ENCODE measurements at places on chromosomes 1 and 21.

- no peak for DNase-seq
Observed at GRCh38 chr1:64654519-64655341, 90.1 kb upstream of the RAVER2 start.

GRCh38 chr1:147072482-147073432, 99.5 kb downstream of the PRKAB2 start:
- DNase-seq = peak; percentile 63

- no peak for DNase-seq
Observed at GRCh38 chr1:70667494-70668170, 256.6 kb downstream of the CTH start.

DNA sequence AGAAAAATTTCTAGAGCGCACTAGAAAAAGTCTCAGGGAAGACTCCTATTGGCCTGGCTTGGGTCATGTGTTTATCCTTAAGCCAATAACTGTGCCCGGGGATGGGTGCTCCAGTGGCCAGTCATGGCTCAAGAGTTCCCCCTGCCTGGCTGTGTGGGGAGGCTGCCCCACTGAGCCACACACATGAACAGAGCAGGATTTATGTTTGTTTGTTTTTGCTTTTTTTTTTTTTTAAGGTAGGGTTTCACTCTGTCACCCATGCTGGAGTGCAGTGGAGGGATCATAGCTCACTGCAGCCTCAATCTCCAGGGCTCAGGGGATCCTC, 21.8 kb downstream of the EDN2 start:
- no peak for DNase-seq

- no peak for DNase-seq
Observed at GRCh38 chr1:203640723-203641502, 14.3 kb downstream of the ATP2B4 start.

- DNase-seq = no peak
Observed at GRCh38 chr1:72869441-72869840, 587.1 kb upstream of the NEGR1 start.

DNA sequence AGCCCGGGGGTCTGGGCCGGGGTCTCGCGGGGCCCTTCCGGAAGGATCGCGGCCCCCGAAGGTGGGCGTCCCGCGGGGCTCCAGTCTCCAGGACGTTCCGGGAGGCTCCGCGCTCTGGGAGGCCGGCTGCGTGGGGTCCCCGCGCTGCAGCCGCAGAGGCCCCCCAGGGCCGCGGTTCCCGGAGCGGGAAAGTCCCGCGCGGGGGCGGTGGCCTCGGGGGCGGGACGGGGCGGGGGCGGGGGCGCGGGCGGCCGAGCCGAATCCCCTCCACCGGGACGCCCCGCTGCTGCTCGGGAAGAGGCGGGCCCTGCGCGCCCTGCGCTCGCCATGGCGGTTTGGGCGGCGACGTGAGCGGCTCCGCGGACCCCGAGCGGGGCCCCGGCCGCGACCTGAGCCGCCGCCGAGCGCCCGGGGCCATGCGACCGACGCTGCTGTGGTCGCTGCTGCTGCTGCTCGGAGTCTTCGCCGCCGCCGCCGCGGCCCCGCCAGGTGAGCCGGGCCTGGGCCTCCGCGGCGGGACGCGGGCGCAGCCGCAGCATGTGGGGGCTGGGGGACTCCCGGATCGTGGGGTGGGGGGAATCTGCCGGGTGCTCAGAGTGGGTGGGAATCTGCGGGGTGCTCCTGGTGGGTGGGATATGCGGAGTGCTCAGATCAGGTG, at the start of gene IFNGR2:
Gene IFNGR2, plus strand, starts transcription at position 286 of the 658 bp plus-strand sequence. Its CDS starts 131 bp downstream, at position 417.
- peak; percentile 77 for DNase-seq

DNA sequence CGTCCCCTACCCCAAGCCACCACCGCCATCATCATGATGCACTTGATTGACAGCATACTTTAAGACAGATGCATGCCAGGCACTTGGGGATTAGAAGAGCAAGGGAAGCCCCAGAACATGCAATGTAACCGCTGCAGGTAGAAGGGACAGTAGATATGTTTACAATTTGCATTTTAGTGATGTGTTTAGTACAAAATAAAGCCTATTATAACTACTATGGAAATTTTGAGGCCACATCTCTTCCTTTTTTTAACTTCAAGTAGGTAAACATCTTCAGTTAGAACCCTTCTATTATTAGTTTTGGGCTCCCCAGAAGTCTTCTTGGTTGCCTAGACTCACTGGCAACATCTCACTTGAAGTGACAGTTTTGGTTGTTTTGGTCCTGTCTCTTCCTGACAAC, 25.3 kb downstream of the CR1L start:
- no peak for DNase-seq

DNA sequence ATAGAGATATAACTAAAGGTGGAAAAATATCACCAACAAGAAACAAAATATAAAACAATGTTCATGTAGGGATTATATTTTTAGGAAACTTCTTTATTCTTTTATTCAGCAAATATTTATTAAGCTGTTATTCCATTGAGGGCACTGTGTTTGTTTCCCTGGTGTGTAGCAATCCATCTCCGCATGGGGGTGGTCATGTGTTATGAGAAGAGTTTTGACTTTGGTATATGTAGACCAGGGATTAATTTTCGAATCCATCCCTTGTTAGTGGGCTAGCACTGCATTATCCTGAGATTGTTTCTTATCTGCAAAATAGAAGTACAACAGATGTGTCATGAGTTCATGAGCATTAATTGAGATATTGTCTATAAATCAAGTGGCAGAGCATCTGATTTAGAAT, 190.2 kb upstream of the LRRC7 start:
- no peak for DNase-seq

- DNase-seq = no peak
Observed at GRCh38 chr1:1680912-1681273, 11.7 kb downstream of the SLC35E2B start.

DNA sequence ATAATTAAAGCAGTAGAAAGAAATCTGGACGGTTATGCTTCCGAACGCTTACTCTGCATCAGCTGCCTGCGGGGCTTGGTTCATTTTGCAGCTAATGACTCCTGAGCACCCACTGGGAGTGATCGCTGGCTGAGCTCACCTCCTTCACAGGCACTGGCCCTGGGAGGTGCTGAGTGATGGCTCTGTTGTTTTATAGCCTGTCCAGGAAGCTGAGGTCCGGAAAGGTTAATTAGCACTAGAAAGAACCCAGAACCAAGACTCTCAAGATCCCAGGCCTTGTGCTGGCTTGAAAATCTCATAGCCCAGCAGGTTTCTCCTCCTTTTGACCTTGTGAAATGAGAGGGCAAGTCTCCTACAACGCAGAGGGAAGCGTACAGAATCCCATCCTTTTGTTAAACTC, 226.2 kb downstream of the AJAP1 start:
- DNase-seq = no peak

GRCh38 chr1:176866011-176866714, 298.3 kb downstream of the ASTN1 start:
- DNase-seq = no peak

GRCh38 chr1:155202198-155202597, 5.5 kb downstream of the THBS3 start:
- no peak for DNase-seq

DNA sequence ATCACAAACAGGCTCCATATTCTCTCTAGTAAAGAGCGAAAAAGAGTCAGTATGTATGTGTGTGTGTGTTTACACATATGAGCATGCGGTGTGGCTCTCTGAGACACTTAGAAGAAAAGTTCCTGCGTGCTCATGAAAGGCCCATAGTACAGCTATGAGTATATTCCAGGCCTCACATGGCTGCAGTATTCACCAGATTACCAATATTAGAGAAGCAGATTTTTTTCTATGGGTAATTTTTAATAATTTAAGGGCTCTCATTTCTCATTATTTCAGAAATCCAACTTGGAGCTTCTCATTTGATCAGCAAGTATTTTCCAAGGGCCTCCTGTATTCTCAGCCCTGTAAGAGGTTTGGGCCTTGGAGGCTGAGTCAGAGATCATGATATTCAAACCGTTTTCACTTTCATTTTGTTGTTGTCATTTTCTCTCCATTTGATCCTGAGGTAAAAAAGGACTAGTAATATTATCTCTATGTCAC, 232.9 kb upstream of the SGIP1 start:
- no peak for DNase-seq

GRCh38 chr1:110620686-110621085, 14.5 kb upstream of the KCNA2 start:
- DNase-seq = no peak

DNA sequence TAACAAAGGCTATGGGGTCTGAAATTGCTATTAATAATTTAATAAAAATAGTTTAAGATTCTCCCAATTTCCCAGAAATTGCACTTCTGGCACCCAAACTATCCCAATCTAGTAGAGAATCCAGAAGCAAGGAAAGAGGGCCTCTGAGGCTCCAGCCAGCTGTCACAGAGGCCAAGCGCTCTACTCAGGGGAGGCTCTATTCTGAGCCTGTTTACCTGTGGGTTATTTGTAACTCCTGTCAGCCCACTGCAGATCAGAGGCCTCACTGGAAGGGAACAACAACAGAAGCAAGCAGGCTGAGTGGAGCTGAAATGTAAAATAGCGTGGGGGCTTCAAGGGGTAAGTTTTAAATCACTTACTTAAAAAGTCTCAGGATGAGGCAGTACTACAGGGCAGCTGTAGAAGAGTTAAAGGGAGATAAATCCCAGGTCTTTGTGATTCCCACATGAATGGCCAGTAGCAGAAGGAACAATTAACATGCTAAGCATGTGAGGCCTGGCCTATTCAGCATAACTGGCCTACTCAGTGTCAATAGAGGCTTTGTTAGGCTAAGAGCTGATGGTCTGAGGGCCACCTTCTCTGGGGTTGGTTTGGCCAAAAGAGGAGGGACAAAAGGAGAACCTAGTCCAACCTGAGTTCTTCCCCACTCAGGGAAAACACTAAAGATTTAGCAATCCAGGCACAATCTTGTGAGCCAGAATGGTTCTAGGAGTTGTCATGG, 12.8 kb downstream of the ZNF687 start:
- DNase-seq = peak; percentile 58

GRCh38 chr1:206658981-206659273, 23.6 kb downstream of the DYRK3 start:
- no peak for DNase-seq

Measured in neural progenitor cell (in vitro differentiated cells).